Memory B cell (primary cell): ENCODE measurements at places on chromosomes 4 and X.

DNA sequence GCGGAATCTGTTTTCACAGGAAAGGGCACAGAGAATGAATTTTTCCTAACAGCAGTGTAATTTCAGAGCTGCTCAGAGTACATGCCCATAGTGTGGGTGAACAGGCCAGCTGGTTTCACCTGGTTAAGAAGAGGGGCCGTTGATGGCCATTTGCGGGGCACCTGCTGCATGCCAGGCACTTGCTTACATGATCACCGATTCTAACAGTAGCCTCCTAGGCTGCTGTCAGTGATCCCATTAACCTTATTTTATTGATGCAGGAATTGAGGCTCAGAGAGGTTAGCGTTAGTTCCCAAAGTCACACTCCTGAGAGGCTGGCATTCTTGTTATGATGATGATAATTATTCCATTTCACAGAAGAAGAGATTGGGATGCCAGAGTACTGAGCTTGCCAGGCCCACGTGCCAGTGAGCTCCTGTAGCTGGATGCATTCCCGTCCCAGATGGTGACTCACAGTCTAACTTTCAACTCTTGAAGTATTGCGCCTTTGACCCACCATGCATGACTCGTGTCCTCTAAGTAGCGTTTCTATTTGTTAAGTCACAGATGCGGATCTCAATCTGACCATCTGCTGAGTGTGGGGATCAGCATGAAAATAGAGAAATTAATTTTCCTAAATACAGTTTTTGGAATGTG lies 76.5 kb downstream of the PSAPL1 start:
- H3K36me3 ChIP-seq: no peaks in the 10 kb centered on the region
- H3K4me3 ChIP-seq: no peak overlapping the region
- no peaks in the 10 kb centered on the region for H3K4me1 ChIP-seq
- no peaks in the 10 kb centered on the region for H3K27me3 ChIP-seq

DNA sequence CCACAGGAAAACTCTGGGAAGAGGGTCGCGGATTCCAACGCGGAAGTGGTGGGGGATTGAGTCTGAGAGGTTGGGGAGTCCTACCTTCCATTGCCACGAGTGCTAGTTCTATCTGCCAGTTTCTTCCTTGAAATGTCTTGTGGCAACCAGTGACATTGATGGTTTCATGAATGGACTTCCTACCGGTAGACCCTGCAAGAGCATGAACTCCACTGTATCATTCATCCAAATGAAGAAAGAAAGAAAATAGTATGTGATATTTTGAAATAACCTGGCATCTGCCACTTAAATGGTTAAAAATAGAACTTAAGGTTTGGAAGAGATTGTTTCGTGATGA lies 1.1 kb upstream of the SLC10A7 start:
- H3K27ac ChIP-seq: no peak overlapping the region
- DNase-seq: no peak
- peaks cover 2% of the 10 kb centered on the region for H3K36me3 ChIP-seq
- H3K4me1 ChIP-seq: peaks cover 15% of the 10 kb centered on the region
- H3K4me3 ChIP-seq: no peak overlapping the region
- peaks cover 3% of the 10 kb centered on the region for H3K27me3 ChIP-seq

DNA sequence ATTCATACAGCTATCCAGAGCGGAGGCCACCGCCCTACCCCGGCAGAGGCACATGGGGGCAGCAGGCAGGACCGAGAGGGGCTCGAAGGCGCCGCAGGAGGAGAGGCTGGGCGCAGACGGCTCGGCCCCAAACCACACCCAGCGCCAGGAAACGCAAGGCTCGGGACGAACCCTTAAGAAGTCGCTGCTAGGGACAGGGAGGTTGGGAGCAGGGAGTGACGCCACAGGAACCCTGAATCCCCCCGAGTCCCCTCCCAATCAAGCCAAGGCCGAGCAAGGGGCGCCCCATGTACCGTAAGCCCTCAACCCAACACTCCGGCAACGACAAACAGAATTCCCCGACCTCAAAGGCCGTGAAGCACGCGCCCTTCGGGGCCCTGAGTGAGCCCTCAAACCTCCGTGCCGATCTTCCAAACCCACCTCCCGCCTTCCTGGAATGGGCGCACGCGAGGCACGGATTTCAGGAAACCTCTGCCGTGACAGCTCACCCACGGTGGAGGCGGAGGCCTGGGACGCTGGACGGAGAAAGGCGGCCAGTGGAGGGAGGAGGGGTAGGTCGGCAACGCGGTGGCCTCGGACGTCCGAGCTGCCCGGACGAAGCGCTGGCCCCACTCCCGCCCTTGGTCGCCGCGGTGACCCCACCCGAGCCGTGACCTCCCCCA lies 1.8 kb downstream of the ZFYVE28 start:
- peaks cover 2% of the 10 kb centered on the region for H3K36me3 ChIP-seq
- H3K4me3 ChIP-seq: peak overlapping the region; percentile 58
- peaks cover 40% of the 10 kb centered on the region for H3K4me1 ChIP-seq
- peak overlapping the region; percentile 28 for H3K27ac ChIP-seq
- peak; percentile 51 for DNase-seq

DNA sequence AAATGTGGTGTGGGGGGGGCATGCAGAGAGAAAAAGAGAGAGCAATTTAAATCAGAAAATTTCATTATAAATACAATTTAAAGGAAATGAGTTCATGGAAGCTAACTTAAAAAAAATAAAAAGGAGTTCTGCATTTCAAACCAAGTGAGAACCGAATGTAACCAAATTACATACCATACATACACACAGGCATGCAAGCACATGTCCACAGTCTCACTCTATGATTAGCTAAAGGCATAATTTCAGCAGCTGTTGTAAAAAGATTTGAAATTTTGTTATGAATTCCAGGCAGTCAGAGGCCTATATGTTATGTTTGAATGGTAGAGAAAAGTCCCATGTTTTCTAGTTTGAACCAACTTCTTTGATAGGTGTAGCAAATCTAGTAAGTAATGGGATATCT lies 611.6 kb upstream of the ADGRL3 start:
- no peak overlapping the region for H3K27ac ChIP-seq
- H3K27me3 ChIP-seq: no peaks in the 10 kb centered on the region
- no peak for DNase-seq
- no peak overlapping the region for H3K4me3 ChIP-seq
- H3K36me3 ChIP-seq: no peaks in the 10 kb centered on the region
- no peaks in the 10 kb centered on the region for H3K4me1 ChIP-seq

- DNase-seq: no peak
- H3K4me1 ChIP-seq: no peaks in the 10 kb centered on the region
- H3K27ac ChIP-seq: no peak overlapping the region
- H3K36me3 ChIP-seq: no peaks in the 10 kb centered on the region
Measured at GRCh38 chr4:150090836-150091235, 12.6 kb downstream of the DCLK2 start.

DNA sequence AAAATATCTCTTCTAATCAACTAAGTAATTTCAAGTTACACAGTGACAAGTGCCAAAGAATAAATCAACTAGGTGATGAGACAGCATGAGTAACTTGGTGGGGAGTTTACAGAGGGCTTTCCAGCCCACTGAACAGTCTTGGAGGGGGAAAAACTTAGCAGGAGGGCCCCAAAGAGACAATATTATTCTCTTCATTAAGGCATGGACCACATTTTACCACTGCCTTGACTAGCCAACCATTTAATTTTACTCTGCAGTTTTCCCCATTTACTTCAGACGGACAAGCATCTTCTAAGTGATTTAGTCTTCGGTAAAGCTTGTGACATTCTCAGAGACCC lies 25.3 kb upstream of the GATB start:
- DNase-seq: no peak
- no peak overlapping the region for H3K27ac ChIP-seq
- no peaks in the 10 kb centered on the region for H3K36me3 ChIP-seq

DNA sequence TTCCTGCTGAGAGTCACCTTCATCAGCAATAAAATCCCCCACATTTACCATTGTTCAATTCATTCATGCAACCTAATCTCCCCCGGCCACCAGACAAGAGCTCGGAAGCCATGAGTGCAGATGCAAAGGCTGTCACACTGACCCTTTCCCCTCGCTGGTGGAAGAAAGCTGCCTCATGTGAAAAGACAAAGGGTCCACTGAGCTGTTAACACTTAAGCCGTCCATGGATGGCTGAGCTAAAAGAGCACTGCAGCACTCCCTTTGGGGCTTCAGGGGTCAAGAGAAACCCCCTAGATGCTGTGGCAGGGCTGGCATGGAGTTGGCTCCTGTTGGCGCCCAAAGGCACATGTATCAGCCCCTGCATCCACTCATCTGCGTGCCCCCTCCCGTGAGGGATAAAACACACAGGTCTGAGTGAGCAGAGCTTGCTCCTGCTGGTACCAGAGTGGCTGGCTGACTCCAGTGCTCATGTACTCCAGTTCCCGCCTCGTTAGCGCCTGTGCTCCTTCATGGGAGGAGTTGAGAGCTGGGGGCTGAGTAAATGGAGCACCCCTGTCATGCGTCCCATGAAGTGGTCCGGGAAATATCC lies 216.5 kb downstream of the PDHA2 start:
- H3K4me3 ChIP-seq: no peak overlapping the region
- H3K27me3 ChIP-seq: no peaks in the 10 kb centered on the region
- H3K4me1 ChIP-seq: no peaks in the 10 kb centered on the region
- no peak for DNase-seq
- H3K36me3 ChIP-seq: no peaks in the 10 kb centered on the region

- H3K36me3 ChIP-seq: no peaks in the 10 kb centered on the region
- no peak for DNase-seq
- H3K27ac ChIP-seq: no peak overlapping the region
- H3K27me3 ChIP-seq: no peaks in the 10 kb centered on the region
Measured at GRCh38 chrX:127943571-127943970, 108.6 kb downstream of the ACTRT1 start.

GRCh38 chrX:19889582-19890342 lies 2.4 kb upstream of the SH3KBP1 start:
- no peak for DNase-seq
- H3K27me3 ChIP-seq: no peaks in the 10 kb centered on the region
- no peak overlapping the region for H3K27ac ChIP-seq
- no peaks in the 10 kb centered on the region for H3K36me3 ChIP-seq

DNA sequence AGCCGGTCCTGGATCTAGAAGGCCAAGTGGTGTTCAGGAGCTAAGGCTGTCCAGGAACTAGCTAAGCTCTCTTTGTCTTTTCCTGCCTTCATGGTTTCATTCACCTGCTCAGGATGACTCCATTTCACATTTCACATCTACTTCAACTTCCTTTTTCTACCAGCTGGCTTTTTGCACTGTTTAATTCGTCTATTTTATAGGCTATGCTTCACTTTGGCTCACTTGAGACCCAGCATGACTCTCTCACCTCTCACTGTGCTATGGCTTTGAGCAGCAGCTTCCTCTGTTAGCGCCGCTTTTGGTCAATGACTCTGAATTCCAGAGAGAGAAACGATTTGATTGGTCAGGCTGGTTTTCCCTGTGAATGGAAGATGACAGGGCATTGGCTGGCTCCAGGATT lies 213.5 kb upstream of the CLNK start:
- no peak overlapping the region for H3K27ac ChIP-seq
- H3K4me3 ChIP-seq: no peak overlapping the region
- peaks cover 16% of the 10 kb centered on the region for H3K4me1 ChIP-seq
- H3K36me3 ChIP-seq: no peaks in the 10 kb centered on the region

DNA sequence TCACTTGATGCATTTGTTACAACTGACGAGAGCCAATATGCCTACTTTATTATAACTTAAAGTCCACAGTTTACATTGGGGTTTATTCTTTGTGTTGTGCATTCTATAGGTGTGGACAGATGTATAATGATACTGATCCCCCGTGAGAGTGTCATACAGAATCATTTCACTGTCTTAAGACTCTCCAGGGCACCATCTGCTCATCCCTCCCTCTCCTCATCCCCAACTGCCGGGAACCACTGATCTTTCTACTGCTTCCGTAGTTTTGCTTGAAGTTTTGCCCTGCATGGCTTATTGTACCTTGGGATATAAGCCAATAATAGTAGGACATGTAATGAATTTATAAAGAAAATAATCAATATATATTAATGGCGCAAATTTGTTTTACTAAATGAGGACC lies 137.8 kb upstream of the MSX1 start:
- H3K4me3 ChIP-seq: no peak overlapping the region
- no peak overlapping the region for H3K27ac ChIP-seq
- H3K36me3 ChIP-seq: peaks cover 17% of the 10 kb centered on the region
- DNase-seq: no peak
- no peaks in the 10 kb centered on the region for H3K27me3 ChIP-seq

GRCh38 chrX:11724122-11725017 lies 33.7 kb upstream of the MSL3 start:
- H3K27me3 ChIP-seq: no peaks in the 10 kb centered on the region
- H3K27ac ChIP-seq: no peak overlapping the region
- no peaks in the 10 kb centered on the region for H3K4me1 ChIP-seq
- no peak overlapping the region for H3K4me3 ChIP-seq
- no peaks in the 10 kb centered on the region for H3K36me3 ChIP-seq

GRCh38 chr4:64614276-64614675 lies 205.0 kb upstream of the TECRL start:
- DNase-seq: no peak
- H3K4me1 ChIP-seq: no peaks in the 10 kb centered on the region
- H3K4me3 ChIP-seq: no peak overlapping the region
- no peaks in the 10 kb centered on the region for H3K27me3 ChIP-seq
- no peaks in the 10 kb centered on the region for H3K36me3 ChIP-seq
- H3K27ac ChIP-seq: no peak overlapping the region

DNA sequence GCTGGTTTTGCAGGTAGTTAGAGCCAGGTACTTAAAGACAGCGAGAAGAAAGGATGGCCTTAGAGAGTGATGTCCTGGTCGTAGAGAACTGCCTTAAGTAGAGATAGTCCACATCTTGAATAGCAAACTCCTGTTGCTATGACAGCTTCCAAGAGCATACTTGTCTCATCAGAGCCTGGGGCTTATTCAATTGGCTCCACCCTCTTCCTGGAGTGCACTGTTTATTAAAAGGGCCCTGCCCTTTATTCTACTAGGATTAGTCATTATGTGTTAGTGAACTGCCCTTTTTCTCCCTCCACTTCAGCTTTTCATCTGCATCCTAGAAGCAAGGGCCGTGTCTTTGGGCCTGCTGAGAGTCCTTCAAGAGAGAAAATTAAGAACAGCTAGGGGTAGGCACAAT lies 94.5 kb upstream of the EOLA2 start:
- no peaks in the 10 kb centered on the region for H3K27me3 ChIP-seq
- H3K4me3 ChIP-seq: no peak overlapping the region
- peaks cover 4% of the 10 kb centered on the region for H3K4me1 ChIP-seq
- H3K36me3 ChIP-seq: no peaks in the 10 kb centered on the region
- H3K27ac ChIP-seq: no peak overlapping the region
- DNase-seq: no peak

DNA sequence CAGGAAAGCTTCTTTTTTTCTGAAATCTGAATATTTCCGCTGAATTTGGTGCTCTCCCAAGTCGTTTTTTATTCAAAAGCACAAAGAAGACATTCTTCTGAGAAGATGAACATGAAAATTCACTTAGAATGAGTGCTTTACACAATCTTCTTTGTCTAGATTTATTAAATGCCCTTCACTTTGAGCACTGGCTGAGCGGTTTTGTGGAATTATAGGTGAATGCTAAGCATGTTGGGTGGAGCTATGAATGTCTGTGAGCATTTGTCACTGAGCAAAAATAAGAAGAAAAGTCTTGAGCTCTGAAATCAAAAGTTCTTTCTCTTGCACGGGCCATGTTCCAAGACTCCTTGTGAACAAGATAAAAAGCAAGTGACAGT lies 13.1 kb downstream of the GASK1B start:
- no peak for DNase-seq
- H3K27ac ChIP-seq: no peak overlapping the region
- H3K4me1 ChIP-seq: no peaks in the 10 kb centered on the region
- peaks cover 2% of the 10 kb centered on the region for H3K27me3 ChIP-seq
